ENCODE measurements at places on chromosomes 6 and 20.

DNA sequence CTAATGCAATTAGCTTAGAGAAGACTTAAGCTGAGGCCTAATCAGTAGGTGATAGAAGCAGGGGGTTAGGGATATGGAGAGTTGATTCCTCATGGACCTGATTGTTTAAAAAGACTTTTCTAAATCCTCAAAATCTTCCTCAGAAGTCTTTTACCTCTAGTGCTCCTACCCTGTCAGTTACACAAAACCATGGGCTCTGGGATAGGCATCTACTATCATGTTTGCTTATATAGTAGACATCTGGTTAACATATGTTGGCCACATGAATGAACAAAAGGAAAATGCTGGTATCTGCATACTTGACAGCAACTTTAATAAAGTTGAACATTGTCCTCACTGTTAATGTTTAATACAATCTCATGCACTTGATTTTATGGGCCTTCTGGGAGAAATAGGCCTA is 61.5 kb upstream of the FKBP1C start:
- DNase-seq, result no peak

- DNase-seq, result no peak
These were observed 16.8 kb downstream of the MRS2 start for GRCh38 chr6:24419526-24419925.

GRCh38 chr6:166768761-166769160 is 141.7 kb upstream of the RPS6KA2 start:
- DNase-seq, result no peak

GRCh38 chr6:36692220-36692619 is 5.4 kb upstream of the RAB44 start:
- no peak for DNase-seq

DNA sequence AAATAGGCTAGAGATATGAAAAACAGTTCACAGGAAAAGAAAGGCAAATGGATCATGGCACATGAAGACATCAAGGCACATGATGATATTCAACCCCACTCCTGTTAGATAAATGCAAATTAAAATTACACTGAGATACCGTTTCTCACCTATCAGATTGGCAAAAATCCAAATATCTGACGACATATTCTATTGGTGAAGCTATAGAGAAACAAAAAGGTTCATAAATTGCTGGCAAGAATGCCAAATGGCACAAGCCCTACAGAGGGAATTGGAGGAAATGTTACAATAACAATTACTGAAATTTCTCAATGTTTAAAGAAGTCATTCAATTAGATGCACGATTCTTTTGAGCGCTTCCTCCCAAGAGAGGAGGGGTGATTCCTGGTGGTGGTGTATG is 45.3 kb upstream of the DSN1 start:
- DNase-seq, result no peak

- DNase-seq, result no peak
These were observed 114.5 kb downstream of the RNGTT start for GRCh38 chr6:88848870-88849269.

GRCh38 chr6:131490441-131490840 is 82.6 kb upstream of the ARG1 start:
- DNase-seq, result no peak

GRCh38 chr6:1667012-1667804 is 57.5 kb downstream of the FOXC1 start:
- DNase-seq, result no peak

GRCh38 chr6:11174242-11174611 is 58.2 kb downstream of the NEDD9 start:
- no peak for DNase-seq

DNA sequence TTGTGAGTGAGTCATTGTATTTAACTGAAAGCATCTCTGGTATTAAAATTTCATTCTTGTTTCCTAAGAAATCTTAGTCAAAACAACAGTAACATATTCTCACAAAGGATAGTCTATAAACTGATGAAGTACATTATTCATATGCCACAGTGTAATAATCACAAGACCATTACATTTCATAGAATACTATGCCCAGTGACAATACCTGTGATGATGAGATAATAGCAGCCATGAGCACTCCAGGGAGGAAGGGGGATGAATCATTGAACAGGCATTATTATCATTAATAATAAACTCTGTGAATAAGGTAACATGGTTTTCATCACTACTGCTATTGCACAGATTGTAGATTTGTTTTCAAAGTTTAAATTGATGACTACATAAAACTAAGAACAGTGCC is 667.9 kb downstream of the EPM2A start:
- DNase-seq, result no peak

GRCh38 chr20:60760256-60761000 is 491.6 kb upstream of the CDH4 start:
- no peak for DNase-seq

GRCh38 chr6:139398658-139399057 is 24.2 kb upstream of the CITED2 start:
- no peak for DNase-seq

- DNase-seq, result no peak
These were observed 38.1 kb downstream of the ECT2L start for GRCh38 chr6:138833816-138834539.

DNA sequence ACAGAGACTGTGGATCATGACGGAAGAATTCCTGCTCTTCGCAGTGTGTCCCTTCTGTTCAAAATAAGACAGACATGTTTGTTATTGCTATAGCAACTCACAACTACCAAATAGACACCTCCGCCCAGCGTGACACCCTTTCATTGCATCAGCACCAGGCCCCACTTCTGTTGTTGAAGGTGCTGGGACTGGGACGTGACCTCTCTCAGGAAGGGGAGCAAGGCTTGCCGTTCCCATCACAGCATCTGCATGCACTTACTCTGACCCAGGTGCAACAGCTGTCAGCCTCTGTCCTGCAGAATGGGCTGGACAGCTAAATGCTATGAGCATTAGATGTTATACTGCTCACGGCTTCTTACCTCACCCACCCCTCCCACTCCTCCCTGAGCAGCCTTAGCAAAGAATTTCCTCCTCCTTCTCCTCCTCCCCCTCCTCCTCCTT is 94.1 kb downstream of the DACT2 start:
- no peak for DNase-seq

- DNase-seq, result no peak
These were observed 18.0 kb downstream of the HRH3 start for GRCh38 chr20:62202083-62202395.

DNA sequence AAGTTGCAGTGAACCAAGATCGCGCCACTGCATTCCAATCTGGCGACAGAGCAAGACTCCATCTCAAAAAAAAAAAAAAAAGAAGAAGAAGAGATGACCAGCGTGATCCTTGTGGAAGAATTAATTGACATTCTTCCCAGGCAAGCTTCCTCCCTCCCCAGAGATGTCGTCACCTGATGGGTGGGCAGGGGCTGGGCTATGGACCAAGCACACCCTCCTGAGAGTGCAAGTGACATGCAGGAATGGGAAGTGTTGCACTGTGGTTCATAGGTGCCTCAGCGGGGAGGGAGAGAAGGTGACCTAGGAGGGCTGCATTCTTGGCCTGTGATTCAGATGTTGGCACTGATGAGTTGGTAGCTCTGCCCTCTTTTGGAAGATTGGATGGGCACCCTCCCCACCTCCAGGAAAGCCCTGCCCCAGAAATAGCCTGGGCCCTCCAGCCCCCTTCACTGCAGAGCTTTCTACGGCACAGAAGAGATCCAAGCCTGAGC is 37.8 kb downstream of the TAF8 start:
- peak; percentile 70 for DNase-seq

- peak; percentile 56 for DNase-seq
These were observed 88.6 kb downstream of the PSMB1 start for GRCh38 chr6:170464524-170464979.

GRCh38 chr6:33698494-33698893 is 13.0 kb downstream of the UQCC2 start:
- DNase-seq, result no peak

DNA sequence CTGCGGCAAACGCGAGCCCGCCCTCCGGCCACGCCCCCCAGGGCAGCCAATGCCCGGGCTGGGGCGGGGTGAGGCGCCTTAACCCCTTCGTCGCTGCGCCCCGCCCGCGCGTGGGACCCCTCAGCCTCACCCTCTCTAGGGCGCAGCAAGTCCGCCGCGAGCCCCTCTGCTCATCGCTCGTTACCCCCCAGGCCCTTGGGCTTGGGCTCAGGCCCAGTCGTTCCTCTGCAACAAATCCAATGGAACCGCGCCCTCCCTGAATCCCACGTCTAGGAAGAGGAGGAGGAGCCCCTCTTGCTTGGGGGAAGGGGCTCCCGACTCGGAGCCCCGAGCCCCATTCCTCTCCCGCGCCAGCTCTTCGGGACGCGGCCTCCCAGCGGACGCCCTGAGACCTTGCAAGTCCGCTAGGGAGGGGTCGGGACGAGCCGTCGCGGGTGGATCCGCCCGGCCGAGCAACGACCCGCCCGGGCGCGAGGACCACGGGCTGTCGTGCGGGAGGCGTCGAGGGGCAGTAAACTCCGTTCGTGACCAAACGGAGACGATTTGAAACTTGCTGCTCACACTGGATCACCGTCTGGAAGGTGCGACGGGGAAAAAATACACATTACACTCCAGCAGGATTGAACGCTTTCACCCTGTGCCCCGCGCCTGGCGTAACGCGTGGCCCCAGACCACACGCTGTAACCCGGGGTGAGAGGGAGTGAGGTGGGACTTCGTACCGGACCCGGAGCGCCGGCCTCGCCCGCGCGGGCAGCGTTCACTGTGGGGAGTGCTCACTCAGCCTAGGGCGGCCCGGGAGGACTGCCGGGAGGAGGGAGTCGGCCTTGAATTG is 477 bp upstream of the LZTS3 start:
- DNase-seq, result peak; percentile 79

DNA sequence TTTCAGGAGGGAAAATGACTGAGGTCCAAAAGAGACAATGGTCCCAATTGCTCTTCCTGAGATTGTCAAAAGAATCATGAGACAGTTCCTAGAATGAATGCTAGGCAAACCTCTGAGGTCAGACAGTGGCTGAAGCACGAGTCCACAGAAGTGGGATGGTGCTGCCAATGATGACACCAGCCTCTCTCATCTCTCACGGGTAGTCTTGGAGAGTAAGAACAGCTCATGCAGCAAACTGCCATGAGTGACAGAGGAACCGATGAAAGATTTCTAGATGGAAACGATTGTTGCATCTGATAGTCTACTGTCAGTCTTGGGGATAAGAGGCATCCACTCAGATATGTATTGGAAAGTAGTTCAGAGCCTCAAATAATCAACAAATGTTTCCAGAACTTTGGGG is 188.7 kb downstream of the SLC24A3 start:
- DNase-seq, result no peak

DNA sequence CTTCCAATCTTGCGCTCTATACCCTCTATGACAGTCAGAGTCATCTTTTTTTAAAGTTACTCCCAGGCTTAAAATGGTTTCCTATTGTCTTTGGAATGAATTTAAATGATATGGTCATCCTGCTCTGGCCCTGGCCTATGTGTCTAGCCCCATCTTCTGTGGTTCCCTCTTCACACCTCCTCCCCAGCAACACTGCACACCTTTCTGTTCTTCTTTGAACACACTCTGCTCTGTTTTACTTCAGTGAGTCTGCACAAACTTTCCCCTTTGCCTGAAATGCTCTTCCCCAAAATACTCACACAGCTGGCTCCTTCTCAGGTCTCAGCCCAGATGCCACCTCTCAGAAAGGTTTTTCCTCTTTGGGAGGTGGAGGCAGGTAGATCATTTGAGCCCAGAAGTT is 132.7 kb downstream of the FYN start:
- DNase-seq, result no peak

GRCh38 chr6:152508477-152508876 is 128.7 kb downstream of the SYNE1 start:
- DNase-seq, result no peak

DNA sequence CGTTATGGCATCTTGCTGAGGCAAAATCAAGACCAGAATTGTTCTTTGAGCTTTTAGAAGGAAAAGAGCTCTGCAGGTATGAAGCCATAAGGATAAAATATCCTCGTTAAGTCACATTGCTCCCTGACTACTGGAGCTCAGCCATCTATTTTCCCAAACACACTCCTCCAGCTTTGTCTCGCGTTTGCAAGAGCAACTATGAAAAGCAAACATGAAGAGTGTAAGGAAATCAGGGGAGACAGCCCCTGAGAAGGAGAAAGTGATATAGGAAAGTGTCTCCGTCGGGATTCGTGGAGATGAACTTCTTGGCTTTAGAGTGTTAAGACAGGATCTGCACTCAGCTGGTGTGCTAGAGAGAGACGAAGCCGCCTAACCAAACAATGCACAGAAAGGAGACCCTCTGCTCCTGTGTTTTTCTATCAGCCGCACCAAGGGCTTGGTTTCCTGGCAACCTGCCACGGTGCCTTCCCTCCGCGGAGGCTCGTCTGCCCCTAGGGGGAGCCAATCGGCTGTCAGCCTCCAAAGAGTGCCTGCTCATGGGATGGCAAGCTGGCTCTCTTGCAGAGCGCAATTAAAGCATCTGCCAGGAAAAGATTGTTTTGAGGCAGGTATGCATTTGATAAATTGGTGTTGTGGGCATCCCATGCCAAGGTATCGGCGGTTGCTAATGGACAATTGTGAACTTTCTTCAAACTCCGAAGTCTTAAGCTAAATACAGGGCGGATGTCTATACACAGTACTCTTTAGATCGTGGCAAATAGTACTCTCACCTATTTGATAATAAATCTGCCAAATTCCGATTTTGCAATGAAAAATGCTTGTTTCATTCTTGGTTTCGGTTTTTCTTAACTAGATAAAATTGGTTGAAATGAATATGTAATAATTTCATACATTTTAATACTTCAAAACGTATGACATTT is 603.2 kb downstream of the RNF144B start:
- peak; percentile 20 for DNase-seq

- DNase-seq, result no peak
These were observed 223.7 kb upstream of the SULF2 start for GRCh38 chr20:48008850-48009515.

DNA sequence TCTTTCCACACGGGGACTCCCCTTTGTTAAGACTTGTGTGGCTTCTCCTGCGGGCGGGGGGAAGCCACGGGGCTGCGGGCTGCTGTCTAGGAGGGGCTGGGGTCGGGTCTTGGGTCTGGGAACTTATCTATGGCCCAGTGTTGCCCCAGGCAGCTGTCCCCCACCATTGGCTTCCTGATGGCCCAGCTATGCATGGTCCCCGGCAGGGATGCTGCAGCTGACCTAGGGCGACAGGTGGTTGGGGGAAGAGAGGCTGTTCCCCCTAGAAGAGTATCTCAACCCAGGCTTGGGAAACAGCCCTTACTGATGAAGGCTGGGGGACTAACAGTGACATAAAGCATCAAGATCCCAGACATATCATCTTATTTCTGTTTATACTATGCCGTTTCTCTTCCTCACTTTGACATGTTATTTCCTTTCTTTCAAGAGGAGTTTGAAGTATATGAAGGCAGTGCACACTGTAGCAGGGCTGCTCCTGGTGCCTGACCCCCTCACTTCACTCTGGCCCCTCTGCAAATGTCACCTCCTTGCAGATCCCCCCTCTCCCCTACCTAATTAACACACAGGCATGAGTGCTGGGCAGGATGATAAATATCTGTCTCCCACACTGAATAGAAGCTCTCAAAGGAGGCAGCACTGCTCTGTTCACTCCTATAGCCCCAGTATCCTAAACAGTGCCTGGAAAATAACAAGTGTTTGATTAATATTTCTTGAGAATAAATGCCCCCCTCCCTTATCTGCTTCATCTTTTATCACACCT is 87.0 kb downstream of the HIVEP2 start:
- DNase-seq, result no peak
